ENCODE measurements at places on chromosomes 2 and 18. TPM values are rescaled to one million over a fixed set of nuclear protein-coding genes. Genes with fewer than 3 reads are reported as not detected.

GRCh38 chr18:52679354-52679753 lies 339.4 kb downstream of the DCC start:
- DNase-seq, result no peak

GRCh38 chr2:59000796-59001195 lies 759.7 kb upstream of the FANCL start:
- no peak for DNase-seq

Gene MFF
- total RNA-seq, result 104 TPM

Gene ACMSD
- not detected for total RNA-seq

GRCh38 chr18:31549416-31549815 lies 42.3 kb upstream of the TTR start:
- no peak for DNase-seq

Gene SULT1C4
- not detected for total RNA-seq

DNA sequence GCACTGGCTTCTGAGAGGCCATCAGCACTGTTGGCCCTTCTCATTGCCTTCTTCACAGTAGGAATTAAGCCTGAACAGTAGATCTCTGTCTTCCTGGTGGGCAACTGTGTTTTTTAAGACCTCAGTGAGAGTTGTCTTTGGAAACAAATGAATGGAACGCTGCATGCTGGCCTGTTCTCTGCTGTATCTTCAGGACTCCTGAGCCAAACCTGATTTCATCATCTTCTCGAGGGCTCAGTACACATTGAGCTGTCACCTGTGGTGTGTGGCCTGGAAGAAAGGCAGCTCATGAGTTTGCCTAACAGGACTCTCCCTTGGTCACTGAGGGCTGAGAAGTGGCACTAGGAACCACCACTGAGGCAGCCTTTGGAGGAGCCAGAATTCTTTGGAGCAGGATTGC lies 39.7 kb downstream of the SH3RF3 start:
- DNase-seq, result no peak

All from activated CD4-positive, alpha-beta T cell treated with anti-CD3 and anti-CD28 coated beads for 36 hours (primary cell).